ENCODE measurements at places on chromosomes 13 and 19. TPM values are rescaled to one million over a fixed set of nuclear protein-coding genes. Genes with fewer than 3 reads are reported as not detected.

DNA sequence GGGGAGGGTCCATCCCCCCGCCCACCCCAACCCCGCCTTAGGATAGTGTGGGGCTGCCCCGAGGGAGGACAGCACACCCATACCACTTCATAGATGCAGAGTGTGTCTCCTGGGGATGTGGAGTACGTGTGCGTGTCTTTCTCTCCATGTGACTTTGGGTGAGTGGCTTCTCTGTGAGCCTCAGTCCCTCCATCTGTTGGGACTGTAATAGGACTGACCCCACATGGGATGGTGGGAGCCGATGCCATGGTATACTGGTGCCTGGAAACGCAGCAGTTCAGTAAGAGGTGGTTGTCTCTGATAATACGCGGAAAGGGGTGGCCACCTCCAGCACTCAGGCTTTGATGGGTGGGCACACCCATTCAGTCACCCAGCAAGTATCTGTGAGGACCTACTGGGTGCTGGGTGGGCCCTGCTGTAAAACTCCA lies 816 bp upstream of the PRKD2 start:
- peak; percentile 64 for DNase-seq
- H3K4me3 ChIP-seq = peak overlapping the region; percentile 85
- H3K36me3 ChIP-seq = peaks cover 30% of the 10 kb centered on the region
- peak overlapping the region; percentile 89 for H3K27ac ChIP-seq
- no peaks in the 10 kb centered on the region for H3K27me3 ChIP-seq
- peaks cover 24% of the 10 kb centered on the region for H3K4me1 ChIP-seq

DNA sequence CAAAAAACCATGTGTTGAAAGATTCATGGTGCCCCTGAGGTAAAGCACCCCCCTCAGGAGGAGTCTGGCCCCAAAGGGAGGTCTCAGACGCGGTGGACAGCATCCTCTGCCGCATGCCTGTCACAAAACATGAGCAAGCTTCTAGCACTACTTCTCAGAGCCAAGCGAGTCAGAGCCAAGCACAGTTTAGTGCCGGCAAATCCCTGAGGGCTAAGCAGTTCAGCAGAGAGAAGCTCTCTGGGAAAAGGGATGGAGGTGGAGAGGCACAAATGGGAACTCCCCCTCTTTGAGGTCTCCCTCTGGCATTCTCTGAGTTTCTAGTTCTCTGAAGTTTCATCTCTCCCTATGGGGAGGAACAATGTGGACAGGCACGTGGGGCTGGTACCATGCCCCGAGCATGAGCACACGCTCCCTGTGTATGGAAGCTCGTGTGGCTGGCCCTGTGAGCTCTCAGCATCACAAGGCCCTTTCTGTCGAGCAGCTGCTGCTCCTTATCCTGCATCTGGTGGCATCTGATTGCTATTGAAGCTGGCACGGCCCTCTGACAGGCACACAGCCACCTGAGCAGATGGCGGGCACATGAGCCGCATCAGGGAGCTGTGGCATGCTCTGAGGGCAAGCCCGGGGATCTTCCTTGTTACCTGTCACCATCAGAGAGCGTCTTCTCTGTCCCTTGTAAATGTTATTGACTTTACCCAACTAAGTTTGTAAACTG lies 325.1 kb downstream of the SLC7A1 start:
- no peak overlapping the region for H3K4me3 ChIP-seq
- no peak for DNase-seq
- no peak overlapping the region for H3K27ac ChIP-seq
- H3K27me3 ChIP-seq = no peaks in the 10 kb centered on the region
- H3K36me3 ChIP-seq = no peaks in the 10 kb centered on the region
- no peaks in the 10 kb centered on the region for H3K4me1 ChIP-seq

DNA sequence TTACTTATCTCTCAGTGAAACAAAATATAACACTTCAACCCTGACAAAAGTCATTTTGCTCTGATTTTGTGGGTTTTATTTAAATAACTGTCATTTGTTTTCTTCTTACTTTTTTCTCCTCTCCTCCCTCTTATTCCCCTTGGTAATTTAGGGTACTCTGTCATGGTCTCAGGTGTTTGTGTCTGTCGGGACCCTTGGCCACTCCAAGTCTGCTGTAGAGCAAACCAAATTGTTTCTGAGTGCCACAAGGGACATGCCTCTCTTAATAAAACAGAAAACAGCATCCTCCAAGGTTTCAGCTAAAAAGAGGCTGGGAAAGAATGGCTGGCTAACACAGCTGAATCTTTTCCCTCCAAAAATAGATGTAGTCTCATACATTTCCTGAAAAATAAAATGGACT lies 573.1 kb upstream of the KLF12 start:
- no peaks in the 10 kb centered on the region for H3K27me3 ChIP-seq
- no peak overlapping the region for H3K27ac ChIP-seq
- no peaks in the 10 kb centered on the region for H3K36me3 ChIP-seq
- H3K4me1 ChIP-seq = no peaks in the 10 kb centered on the region
- no peak for DNase-seq
- H3K4me3 ChIP-seq = no peak overlapping the region

DNA sequence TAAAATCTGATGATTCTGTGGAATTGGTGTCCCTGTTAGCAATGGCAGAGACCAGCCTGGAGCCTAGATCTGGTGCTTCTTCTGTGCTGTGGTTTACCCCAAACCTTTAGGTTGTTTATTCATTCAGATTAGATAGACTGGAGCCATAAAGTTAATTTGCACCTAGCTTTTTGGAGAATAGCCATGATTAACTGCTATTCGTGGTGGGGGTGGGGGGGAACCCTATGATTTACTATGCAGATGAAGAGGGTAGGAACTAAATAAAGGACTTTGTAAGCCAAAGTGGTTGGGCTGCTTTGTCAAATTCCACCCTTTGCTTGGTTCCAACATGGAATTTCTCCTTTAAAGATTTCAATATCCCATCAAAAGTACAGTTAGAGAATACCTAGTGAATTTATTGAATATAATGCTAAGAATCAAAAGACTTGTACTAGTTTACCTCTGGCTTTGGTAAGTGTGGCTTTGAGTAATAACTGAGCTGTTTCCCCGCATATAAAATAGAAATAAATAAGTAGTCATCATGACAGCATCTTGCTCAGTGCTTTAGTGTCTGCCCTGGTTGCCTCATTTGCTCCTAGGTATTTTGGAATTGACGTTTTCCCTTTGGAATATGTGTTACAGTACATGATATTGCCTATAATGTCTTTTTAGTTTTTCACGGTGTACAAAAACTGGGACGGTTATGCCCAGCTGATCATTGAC lies 27.6 kb downstream of the SKA3 start:
- no peak for DNase-seq
- H3K27ac ChIP-seq = no peak overlapping the region
- H3K36me3 ChIP-seq = peaks cover 45% of the 10 kb centered on the region
- H3K27me3 ChIP-seq = no peaks in the 10 kb centered on the region

DNA sequence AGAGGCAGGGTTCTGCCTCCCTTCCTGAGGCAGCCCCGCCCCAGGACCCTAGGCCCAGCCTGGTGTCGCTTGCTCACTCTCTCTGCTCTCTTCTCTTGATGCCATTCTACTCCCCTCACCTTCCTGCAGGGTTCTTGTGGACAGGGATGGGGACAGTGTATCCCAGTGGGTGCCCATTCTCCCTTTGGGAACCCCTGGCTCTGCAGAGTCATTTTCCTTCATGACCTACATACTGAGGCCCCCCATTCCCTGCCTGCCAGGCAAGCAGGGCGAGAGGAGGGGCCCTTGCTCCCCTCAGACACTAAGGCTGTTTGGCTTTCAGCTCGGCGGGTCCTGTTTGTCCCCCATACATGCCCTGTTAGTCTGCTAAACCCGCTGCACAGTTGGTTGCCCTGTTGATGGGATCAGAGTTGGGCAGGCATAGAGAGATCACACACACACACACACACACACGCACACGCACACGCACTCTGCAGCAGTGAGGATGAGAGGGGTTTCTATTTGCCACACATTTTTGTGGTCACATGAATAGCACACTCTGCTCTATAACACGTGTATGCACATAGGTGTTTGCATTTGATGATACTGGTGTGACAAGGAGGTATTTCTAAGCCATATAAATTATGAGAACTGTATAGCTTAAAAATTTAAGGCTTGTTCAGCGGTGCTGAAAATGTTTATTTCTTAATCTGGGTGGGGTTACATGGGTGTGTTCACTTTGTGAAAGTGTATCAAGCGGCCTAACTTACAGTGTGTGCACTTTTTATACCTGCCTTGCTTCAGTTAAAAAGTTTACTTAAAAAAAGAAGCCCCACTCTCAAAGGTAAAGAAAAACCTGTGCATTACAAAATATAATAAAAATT lies 20.3 kb downstream of the NFIX start:
- no peak overlapping the region for H3K4me3 ChIP-seq
- DNase-seq = no peak
- peak overlapping the region; percentile 92 for H3K27ac ChIP-seq
- peaks cover 99% of the 10 kb centered on the region for H3K4me1 ChIP-seq
- H3K36me3 ChIP-seq = no peaks in the 10 kb centered on the region
- no peaks in the 10 kb centered on the region for H3K27me3 ChIP-seq

DNA sequence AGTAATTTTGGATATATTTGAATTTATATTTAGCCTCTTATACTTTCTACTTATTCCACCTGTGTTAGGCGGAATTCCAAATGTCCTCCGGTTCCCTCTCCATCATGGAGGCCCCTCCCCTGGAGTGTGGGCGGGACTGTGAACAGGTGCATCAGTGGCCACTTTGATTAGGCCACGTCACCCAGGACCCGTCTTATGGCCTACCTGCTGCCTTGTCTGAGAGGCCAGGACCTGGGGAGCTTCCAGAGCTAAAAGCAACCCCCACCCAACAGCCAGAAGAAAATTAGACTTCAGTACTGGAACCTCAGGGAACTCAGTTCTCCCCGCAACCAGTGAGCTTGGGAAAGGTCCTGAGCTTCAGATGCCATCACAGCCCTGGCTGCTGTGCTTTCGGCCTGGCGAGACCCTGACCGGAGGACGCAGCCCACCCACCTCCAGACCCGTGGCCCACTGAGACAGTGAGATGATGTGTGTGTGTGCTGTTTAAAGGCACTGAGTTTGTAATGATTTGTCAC lies 200.2 kb upstream of the SOX1 start:
- H3K4me3 ChIP-seq = no peak overlapping the region
- H3K36me3 ChIP-seq = no peaks in the 10 kb centered on the region
- no peaks in the 10 kb centered on the region for H3K27me3 ChIP-seq

- no peaks in the 10 kb centered on the region for H3K4me1 ChIP-seq
- H3K36me3 ChIP-seq = no peaks in the 10 kb centered on the region
- DNase-seq = no peak
- H3K4me3 ChIP-seq = no peak overlapping the region
- no peaks in the 10 kb centered on the region for H3K27me3 ChIP-seq
Observed at GRCh38 chr19:29266001-29266400, 53.0 kb upstream of the UQCRFS1 start.

GRCh38 chr13:109318945-109319590 lies 467.3 kb downstream of the IRS2 start:
- no peak for DNase-seq
- no peaks in the 10 kb centered on the region for H3K27me3 ChIP-seq
- H3K27ac ChIP-seq = no peak overlapping the region
- no peak overlapping the region for H3K4me3 ChIP-seq
- H3K4me1 ChIP-seq = no peaks in the 10 kb centered on the region

DNA sequence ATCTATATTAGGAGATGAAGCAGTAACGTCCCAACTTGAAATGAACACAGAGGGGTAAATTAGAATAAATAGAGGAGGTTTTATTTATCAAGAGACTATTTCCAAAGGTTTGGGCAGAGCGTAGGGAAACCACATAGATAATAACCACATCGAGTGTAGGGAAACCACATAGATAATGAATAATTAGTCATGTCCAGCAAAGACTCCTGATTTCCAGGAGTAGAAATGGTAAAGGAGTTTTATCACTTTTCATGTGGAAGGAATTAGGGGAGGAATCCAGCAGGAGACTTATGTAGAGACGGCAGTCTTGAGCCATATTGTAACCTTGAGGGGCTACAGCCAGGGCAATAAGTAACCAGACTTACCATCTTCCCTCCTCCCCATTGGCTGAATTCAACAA lies 136.3 kb upstream of the CSNK1A1L start:
- H3K36me3 ChIP-seq = no peaks in the 10 kb centered on the region
- H3K4me3 ChIP-seq = no peak overlapping the region
- H3K27me3 ChIP-seq = no peaks in the 10 kb centered on the region
- no peaks in the 10 kb centered on the region for H3K4me1 ChIP-seq
- DNase-seq = no peak

DNA sequence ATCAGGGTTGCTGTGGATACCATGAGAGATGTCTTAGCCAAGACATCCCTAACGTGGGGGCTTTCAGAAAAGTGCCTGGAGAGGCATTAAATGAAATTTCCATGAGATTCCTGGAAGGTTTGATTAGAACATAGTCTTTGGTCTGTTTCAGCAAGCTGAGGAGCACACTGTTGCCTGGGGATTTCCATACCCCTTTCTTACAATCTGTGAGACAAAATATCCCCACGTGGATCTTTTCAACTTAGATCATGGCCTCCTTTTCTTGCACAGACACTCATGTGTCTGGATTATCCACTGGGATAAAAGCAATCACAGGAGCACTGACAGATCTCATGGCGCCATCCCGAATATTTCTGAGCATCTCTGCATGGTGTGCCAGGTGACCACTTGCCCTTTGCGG lies 41.7 kb downstream of the GPR12 start:
- no peak for DNase-seq
- H3K4me3 ChIP-seq = no peak overlapping the region
- no peaks in the 10 kb centered on the region for H3K36me3 ChIP-seq
- no peak overlapping the region for H3K27ac ChIP-seq

- no peak overlapping the region for H3K27ac ChIP-seq
- no peak for DNase-seq
- H3K36me3 ChIP-seq = no peaks in the 10 kb centered on the region
- H3K4me3 ChIP-seq = no peak overlapping the region
- no peaks in the 10 kb centered on the region for H3K4me1 ChIP-seq
Observed at GRCh38 chr13:62096652-62097051, 681.0 kb upstream of the PCDH20 start.

GRCh38 chr13:50133358-50133953 lies 118.2 kb downstream of the KCNRG start:
- peaks cover 58% of the 10 kb centered on the region for H3K27me3 ChIP-seq
- no peak for DNase-seq
- H3K4me3 ChIP-seq = no peak overlapping the region
- no peak overlapping the region for H3K27ac ChIP-seq

DNA sequence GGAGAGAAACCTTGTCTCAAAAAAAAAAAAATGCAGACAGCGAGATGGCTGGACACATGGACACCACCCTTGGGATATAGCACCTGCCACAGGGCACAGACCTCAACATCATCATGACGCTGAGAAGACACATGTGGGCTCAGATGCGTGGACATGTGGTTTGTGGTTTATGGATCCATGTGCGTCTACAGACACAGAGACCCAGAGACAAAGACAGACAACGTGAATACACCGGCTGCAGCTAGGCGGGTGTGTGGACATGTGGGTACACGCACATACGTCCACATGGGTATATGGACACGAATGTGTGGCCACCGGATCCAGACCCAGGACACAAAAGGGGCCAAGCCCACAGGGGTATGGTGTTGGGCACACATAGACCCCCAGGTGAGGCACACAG lies 1.3 kb downstream of the TNFSF14 start:
- H3K4me3 ChIP-seq = no peak overlapping the region
- H3K4me1 ChIP-seq = no peaks in the 10 kb centered on the region
- H3K36me3 ChIP-seq = no peaks in the 10 kb centered on the region

GRCh38 chr13:97654236-97654635 lies 220.3 kb downstream of the RAP2A start:
- H3K36me3 ChIP-seq = no peaks in the 10 kb centered on the region
- H3K4me3 ChIP-seq = no peak overlapping the region
- H3K4me1 ChIP-seq = no peaks in the 10 kb centered on the region
- DNase-seq = no peak

The ATXN8OS gene
- total RNA-seq = not detected

The NCCRP1 gene
- not detected for total RNA-seq

The STOML3 gene
- not detected for total RNA-seq

The MEF2B gene
- total RNA-seq = not detected
